Astrocyte (in vitro differentiated cells and primary cell): ENCODE measurements at places on chromosomes 2 and 18. TPM values are rescaled to one million over a fixed set of nuclear protein-coding genes. Genes with fewer than 3 reads are reported as not detected.
A peak's percentile ranks its signal among the peaks of the same experiment; 100 is the strongest.

The TMEM200C gene
- total RNA-seq: 11.3 and 13.1 TPM in 2 replicates

The PAX8 gene
- total RNA-seq: 0.48 and 1.2 TPM in 2 replicates

The IHH gene
- total RNA-seq: not detected in 2 replicates

The CRYBA2 gene
- not detected in 2 replicates for total RNA-seq

The UPP2 gene
- total RNA-seq: not detected in 2 replicates

GRCh38 chr18:14074187-14074586, 58.0 kb downstream of the ZNF519 start:
- DNase-seq: no peak

DNA sequence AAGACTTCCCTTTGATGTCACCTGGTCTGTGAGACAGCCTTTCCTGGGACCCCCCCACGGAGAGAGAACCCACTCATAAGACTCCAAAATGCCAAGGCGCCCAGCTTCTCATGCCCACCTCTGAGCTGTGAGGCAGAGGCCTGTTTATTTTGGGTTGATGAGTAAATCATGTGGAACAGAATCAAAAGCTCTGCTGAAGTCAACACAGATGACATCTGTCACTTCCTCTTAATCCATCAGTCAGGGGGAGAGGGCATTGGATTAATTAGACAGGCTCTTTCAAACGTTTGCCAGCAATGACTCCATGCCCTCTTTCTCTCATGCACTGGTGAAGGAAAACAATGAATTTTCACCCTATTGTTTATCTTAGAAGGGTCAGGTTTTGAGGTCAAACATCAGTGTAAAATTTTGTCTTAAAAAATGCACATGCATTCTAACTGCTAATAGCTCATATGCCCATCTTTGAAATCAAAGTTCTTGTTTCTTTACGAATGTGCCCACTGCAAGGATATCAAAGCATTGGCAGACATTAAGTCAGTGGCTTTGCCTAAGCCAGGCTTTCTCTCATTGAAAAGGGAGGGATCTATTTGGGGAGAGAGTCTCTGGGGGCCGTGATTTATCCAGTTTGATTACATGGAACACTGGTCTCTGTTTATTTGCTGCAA, 184.1 kb downstream of the ACKR3 start:
- DNase-seq: no peak

DNA sequence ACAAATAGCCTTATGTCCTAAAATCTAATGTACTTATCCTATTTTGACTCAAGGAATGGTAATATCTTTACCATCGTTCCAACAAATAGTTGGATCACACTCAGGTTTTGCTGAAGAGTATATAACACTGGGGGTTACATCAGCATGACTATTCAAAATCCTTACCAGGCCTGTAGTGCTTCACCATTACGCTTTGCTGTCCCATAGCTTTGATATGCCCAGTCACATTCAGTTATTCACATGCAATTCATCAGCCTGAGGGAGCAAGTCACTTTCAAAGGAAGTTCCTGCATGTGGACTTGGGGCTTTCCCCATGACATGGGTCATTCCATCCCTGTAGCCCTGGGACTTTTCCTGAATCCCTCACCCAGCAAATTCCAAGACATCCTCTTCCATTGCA, 39.6 kb downstream of the FTCDNL1 start:
- no peak for DNase-seq

DNA sequence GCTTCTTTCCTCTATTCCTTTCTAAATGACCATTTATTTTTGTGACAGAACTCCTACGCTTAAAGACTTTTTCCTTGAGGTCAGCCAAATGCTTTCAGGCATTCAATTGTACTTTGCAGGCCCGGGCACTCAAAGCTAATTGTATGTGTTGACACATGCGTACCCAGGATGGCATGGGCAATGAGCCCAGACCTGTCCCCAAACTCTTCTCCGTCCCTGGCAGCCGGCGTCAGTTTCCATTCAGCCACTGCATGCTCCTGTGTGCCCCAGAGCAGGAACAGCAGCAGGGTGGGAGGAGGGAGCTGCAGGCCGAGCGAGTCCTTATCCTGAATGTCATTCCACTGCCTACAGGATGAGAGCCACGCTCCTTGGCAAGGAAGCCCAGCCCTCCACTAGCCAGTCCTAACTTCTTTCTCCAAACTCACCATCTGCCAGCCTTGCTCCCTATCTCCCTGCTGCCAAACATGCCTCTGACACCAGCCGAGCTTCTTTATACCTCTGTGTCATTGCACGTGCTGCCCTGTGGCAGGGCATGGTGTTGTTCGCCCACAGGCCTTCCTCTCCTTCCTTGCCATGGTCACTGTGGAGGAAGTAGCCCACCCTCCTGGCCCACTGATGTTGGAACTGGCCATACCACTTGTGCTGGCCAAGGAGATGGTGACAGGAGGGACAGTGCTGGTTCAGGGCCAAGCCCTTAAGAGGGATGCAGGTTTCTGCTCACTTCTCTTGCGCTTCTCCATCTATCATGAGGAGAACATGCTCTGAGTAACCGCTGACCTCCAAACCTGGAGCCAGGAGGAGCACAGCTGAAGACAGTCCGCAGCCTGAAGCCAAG, 116.9 kb upstream of the FHL2 start:
- peak; percentile 44 for DNase-seq

- no peak for DNase-seq
Observed at GRCh38 chr18:54939361-54939917, 19.8 kb downstream of the CCDC68 start.

DNA sequence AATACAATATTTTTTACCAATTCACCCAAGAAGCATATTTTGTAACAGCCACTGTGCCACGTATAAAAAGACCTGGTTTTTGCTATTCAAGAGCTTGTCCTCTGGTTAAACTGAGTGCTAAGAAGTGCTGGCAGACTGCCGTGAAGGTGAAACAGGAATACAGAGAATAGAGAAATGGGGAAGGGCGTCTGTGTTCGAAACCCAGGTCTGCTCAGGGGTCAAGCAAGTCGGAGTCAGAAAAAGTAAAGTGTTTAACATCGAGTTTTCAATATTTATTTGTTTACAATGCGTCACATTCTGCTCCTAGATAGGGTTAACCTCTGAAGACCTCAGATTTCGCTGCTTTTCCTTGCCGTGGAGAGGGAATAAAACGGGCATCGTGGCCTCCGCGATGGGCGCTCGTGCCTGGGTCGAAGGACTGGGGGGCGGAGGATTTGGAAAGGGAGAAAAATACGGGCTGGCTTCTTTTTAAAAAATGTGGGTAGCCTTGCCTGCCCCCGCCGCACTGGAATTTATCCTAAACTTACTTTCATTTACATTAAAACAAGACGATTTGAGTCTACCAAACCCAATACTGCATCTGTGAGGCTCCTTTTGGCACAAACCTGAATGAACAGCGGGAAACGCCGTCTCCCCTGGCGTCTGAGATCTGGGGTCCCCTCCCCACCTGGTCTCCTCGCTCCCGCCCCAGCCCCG, 1.1 kb upstream of the SNTG2 start:
- no peak for DNase-seq

DNA sequence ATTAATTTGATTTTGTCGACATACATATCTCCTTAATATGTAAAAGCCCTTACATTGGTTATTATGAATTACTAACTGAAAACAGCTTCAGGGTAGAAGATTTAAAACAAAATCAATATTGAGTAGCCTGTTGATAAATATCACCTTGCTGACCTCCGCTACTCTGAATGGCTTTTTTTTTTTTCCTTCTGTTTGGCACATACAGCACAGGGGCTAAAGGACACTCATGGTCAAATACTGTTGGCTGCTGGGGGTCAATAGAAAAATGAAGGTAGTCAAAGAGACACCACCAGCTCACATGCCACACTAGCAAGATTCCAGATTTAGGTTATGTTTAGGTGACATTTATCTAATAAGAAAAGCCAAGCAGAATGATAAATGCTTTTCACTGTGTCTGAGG, 1642.4 kb upstream of the SLC39A10 start:
- DNase-seq: no peak

DNA sequence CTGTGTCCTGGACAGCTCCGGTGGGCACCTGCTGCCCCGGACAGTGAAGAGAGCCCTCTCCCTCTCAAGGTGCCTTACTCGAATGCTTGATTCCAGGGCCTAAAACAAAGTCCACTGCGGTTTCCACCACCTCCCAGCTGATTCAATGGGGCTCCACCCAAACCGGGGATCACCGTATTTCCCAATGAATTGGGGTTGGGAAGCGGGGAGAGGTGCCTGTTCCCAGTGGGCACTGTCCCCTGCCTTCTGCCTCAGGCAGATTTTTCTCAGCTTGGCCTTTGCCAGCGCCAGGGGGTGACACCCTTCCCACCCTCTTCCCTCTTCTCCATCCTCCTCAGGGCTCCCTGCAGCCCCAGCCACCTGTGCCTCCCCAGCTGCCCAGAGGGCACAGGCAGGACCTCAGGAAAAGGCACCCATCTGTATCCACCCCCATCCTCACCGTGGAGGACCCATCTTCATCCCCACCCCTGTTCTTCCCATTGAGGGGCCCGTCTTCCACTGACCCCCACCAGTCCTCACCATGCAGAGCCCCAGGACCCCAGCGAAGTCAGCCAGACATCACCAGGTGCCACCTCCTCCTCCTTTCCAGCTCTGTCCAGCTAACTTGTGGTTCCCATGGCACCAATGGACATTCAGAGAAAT, 66.7 kb upstream of the HPCAL1 start:
- DNase-seq: no peak

GRCh38 chr2:177165721-177166711, 46.6 kb upstream of the HNRNPA3 start:
- peak; percentile 65 for DNase-seq

GRCh38 chr2:56183643-56184499, at the start of gene CCDC85A:
Gene CCDC85A, plus strand, starts transcription at chr2:56183990. Its CDS starts 635 bp downstream, at chr2:56184625.
- DNase-seq: peak; percentile 67

DNA sequence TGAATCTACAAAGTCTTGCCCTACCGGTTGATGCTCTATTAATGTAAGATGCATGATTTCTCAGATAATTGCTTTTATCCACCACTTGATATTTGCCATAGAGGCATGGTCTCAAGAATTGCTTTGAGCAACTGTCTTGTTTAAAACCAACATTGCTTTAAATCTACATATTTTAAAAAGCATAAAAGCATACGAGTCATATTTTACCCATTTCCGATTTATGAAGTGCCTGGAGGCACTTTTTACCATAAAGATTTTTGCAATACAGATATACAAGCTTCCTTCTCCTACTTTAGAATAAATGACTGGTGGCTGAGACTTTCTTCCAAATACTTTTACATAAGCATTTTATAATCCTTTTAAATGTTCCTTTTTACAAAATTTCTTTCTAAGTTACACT, 517.6 kb downstream of the TXNL1 start:
- no peak for DNase-seq

GRCh38 chr2:75311993-75312392, 112.7 kb upstream of the TACR1 start:
- DNase-seq: no peak

- DNase-seq: no peak
Observed at GRCh38 chr18:6271585-6271984, 143.1 kb downstream of the L3MBTL4 start.

GRCh38 chr2:224929512-224929911, 112.8 kb downstream of the DOCK10 start:
- DNase-seq: no peak

GRCh38 chr2:95171902-95172301, 6.3 kb downstream of the ZNF2 start:
- no peak for DNase-seq

DNA sequence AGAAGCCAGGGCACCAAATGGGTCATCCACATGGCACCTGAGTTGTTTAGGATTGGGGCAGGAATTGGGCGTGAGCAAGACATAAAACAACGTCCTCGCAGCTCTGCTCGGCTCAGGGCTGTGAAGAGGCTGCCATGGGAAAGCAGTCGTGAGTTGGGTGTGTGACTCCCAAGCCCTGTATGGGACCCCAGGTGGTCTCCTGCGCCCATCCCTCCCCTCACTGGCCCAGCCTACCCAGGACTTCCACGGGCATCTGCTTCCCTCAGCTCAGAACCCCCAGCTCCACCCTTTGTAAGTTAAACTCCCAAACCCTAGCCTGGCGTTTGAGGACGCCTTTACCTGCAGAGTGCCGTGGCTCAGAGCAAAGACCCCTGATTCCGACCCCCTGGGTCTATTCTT, 23.2 kb upstream of the HPCAL1 start:
- DNase-seq: no peak

- no peak for DNase-seq
Observed at GRCh38 chr2:11764920-11765319, 18.5 kb downstream of the LPIN1 start.

GRCh38 chr18:54393648-54394294, 36.1 kb downstream of the C18orf54 start:
- DNase-seq: no peak

- no peak for DNase-seq
Observed at GRCh38 chr2:88807237-88807962, 115.9 kb downstream of the RPIA start.

DNA sequence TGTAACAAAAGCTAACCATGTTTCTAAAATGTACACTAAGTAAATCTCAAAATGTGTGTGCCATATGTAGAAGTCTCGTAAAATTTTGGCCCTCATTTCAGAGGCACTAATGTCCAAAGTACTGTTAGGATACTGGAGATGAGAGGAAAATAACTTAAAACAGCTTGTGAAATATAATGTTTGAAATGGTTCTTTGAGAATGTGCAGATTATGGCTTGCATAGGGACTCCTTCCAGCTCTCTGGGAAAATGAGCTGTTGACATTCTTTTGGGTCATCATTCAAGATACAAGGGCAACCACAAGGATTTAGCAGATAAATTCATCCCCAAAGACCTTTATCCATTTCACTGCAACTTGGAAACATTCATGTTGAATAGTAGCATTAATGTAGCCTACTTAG, 38.1 kb upstream of the OTX1 start:
- peak; percentile 27 for DNase-seq

DNA sequence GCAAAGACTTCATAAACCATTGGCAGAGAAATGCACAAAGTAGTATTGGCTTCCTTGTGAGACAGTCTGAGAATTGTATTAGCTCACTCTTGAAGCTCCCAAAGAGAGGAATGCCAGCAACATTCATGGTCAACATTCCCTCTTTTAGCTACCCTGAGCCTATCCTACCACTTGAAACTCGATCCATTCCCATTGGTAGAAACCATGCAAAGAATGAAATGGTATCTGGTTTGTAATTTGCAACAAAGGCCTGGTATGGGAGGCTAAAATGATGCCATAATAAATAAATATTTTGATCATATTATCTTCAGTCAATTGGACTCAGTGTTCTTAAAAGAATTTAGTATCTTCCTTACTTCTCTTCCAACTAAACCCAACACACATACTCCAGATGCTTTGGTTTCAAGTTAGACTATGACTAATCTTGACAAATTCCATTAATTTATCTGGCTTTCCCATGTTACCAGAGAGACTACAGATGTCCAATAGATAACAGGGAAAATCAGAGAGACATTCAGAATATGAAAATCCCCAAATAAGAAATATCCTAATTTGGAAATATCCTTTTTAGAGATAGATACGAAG, 102.9 kb downstream of the DHRS9 start:
- peak; percentile 68 for DNase-seq
